ENCODE measurements at places on chromosomes 11 and 22.

DNA sequence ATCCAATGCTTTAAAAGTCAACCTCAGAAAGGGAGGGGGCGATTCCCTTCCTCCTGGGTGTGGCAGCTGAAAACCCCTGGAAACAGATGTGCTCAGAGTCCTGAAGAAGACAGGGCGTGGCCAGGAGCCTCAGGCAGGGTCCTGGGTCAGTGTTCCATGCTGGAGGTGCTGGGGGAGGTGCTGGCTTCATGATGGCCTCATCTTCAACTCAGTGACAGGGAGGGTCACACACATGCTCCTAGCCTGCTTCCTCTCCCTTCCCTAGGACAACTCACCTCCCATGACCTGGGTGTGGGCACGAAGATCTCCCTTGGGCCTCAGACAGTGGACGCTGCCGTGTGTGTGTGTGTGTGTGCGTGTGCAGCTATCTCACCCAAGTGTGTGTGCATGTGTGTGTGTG is 245.6 kb upstream of the B3GAT1 start:
- DNase-seq = no peak

GRCh38 chr11:69260622-69261021 is 33.3 kb upstream of the MYEOV start:
- DNase-seq = no peak

DNA sequence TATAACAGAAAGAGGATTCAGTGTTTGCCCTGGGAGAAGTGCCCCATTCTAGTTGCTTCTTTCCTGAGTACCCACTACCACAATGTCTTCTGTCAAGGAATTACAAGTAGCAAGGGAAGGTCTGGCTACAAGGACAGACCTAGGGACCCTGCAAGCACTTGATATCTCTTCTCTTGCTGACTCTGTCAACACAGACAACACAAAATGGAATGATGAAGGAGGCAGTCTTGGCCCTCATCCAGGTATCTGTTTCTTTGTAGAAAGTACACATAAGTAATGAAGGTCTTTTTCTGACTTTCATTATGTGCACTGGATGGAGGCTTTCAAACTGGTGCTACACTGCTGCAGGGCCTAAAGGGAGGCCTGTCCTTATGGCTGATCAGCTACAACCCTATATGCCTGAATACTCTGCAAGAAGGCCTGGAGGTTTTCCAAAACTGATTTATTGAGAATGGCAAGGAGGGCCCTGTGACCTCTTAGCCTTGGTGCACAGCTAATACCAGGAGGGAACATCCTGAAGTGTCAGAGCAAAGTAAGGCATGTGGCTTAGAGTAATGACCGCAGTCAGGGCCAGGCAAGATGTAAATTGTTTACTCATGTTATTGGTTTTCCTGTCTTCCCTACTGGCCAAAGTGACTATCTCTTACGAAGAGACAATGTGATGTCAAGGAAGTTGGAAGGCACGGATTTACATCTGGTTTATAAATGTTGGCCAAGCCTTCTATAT is 31.2 kb downstream of the GAB2 start:
- no peak for DNase-seq

DNA sequence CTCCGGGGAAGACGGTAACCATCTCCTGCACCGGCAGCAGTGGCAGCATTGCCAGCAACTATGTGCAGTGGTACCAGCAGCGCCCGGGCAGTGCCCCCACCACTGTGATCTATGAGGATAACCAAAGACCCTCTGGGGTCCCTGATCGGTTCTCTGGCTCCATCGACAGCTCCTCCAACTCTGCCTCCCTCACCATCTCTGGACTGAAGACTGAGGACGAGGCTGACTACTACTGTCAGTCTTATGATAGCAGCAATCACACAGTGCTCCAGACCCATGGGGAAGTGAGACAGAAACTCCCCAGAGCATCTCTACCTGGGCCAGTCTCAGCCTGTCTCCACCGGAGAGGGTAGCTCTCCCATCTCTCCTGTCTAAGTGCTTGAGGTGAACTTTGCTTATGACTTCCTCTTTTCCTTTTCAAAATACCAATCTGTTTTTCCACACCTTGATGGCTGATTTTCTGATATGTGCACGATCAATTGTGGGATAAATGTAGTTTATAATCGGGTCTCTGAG is 48.5 kb upstream of the VPREB1 start:
- no peak for DNase-seq

DNA sequence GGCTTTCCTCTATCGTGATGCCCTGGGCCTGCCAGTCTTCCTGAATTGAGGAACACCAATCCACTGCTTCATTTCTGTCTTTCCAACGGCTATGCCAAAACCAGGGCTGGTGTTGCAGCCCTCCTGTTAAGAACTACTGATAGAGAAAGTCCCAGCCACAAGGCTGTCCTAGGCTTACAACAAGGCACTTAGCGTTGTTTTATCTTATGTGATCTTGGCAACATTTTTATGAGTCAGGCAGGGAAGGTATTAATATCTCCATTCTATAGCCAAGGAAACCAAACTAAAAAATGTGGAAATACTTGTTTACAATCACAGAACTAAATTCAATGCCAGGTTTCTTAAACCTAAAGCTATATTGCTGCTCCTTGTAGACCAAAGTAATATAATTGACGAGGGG is 89.9 kb upstream of the AMOTL1 start:
- no peak for DNase-seq

DNA sequence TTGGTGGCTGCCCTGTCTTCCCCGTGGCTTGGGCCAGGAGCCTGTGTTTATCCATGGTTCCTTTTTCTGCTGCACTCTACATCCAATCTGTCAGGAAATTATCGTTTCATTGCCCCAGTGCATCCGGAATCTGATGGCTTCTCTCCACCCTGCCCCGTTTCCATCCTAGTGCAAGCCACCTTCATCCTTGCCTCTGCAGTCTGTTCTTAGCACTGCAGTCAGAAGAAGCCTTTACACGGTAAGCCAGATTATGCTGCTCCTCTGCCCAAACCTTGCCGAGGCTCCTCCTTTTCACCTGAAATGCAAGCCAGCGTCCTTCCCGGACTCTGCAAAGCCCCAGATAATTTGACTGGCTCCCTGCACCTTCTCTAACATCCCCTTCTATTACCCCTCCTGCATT is 45.1 kb downstream of the PARVG start:
- no peak for DNase-seq

- DNase-seq = no peak
Observed at GRCh38 chr11:125724125-125724524, 22.0 kb upstream of the PATE1 start.

- DNase-seq = no peak
Observed at GRCh38 chr11:37286890-37287289, 688.9 kb upstream of the RAG2 start.

DNA sequence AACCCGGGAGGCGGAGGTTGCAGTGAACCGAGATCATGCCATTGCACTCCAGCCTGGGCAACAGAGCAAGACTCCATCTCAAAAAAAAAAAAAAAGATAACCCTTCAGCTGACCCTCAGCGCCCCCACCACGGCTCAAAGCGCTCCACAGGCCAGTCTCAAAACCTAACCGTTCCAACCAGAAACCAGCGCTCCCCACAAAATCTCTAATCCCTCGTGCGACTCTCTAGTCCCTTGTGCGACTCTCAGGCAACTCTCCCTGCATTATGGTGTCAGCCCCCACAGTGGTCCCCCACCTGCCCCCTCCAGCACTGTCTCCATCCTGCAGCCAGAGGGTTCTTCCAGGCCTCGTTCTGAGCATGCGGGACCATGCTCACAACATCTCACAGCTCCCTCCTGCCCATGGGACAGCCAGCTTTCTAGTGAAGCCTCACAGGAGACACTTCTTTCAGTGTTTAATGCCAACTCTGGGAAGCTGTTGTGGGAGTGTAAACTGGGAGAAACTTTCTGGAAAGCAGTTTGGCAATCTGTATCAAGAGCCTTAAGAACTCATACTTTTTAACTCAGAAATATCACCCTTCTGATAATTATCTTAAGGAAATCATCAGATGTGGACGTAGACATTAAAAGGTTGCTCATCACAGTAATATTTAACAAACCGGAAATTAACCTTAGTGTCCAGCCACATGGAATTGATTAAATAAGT is 4.2 kb upstream of the RASGRP2 start:
- DNase-seq = no peak

- DNase-seq = no peak
Observed at GRCh38 chr22:28351476-28351875, 328.2 kb downstream of the TTC28 start.

GRCh38 chr22:31637891-31638618 is 24.0 kb downstream of the PISD start:
- DNase-seq = no peak

GRCh38 chr11:29249713-29250112 is 767.1 kb downstream of the KCNA4 start:
- DNase-seq = no peak

DNA sequence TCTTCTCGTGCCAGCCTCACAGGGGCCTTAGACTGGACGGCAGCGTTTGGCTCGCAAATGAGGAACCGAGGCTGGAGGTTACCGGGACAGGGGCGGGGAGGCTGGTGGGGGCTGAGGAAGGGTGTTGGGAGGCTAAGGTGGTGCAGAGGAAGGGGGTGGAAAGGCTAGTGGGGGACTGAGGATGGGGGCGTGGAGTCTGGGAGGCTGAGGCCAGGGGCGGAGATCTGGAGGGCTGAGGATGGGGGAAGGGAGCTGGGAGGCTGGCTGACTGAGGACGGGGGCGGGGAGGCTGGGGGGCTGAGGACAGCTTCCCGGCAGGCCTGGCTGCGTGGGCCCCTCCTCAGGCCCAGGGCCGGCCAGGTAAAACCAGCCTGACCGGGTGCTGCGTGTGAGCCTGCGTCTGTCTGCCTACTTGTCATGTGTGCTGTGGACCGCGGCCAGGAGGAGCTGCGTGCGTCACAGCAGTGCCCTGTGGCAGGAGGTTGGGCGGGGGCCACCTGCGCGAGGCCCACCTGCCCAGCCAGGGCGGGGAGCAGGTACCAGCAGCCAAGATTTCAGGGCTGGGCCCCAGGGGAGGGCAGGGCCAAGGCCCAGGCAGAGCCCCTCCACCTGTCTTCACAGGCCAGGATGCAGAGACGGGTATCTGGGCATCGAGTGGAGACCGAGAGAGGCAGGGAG is 9.4 kb upstream of the PIM3 start:
- DNase-seq = no peak
